NCI-H187 treated with DMSO at 0.1 percent for 48 hours (cell line): ENCODE measurements at places on chromosomes 12 and 14.
A peak's percentile ranks its signal among the peaks of the same experiment; 100 is the strongest.

DNA sequence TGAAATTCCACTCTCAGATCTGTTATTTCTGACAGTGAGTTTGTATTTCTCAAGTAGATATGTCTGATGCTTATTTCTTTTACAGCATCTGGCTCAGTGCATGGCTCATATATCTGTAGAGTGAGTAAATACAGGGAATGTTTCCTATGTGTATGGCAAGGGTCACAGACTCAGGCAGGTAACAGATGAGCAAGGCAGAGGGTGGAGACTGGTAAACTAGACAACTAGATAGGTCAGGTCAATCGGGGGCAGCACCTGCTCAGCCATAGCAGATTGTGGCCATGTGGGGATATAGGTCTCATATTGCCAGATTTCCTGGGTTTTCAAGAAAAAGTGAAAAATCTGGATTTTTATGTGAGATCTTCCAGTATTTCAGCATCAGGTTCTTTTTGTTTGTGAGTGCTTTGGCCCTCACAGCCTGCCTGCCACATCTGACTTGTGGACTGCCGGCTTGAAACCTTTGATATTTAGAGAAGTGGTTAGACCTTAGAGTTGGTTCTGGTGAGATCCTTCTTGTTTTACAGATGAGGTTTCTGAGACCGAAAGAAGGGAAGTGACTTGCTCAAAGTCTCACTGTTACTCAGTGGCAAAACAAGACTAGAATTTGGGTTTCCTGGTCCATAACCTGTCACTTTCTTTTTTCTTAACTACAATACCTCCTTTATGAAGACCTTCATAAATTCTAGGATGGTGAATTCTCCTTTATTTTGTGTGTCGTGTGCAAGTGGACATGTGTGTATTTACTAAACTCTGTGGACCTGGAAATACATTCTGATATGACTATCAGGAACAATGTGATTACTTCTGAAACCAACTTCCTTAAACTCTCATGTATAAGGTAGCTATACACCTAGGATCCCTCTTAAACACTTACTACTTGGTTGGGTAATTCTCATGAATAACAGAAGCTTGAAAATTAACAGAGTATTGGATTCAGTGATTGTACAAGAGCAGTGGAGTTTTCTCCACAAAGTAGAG, 34.4 kb downstream of the PROX2 start:
- no peak for DNase-seq

DNA sequence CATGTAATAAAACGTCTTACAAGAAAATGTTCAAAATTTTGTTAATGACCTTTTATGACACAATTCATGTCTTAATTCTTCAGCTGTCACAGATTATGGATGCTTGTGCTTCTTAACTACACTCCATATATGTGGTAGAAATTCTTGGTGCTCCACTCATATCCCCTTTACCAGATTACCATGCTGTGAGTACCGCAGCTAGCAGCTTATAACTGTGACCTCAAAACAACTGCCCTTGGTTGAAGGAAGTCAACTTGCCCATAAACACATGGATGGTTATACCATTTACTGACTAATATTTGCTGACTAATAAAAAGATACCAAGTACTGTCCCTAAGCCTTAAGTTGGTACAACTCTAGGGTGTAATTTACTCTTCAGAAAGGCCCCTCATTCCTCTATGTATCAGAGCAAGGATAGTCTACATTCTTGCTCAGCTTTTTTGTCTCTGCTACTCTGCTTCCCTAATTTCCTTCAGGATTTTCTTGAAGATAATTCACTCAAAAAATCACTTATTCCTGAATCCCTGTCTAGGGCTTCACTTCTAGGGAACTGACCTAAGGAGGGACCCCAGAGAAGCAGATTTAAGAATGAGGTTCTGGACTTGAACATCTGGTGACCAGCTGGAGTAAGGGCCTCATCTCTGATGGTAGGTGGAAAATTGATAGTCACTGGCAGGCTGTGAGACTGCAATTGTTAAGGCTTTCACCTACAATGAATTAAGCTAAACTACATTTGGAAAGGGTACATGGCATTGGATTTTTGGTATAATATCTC, 152.3 kb downstream of the SLC6A15 start:
- DNase-seq, result no peak

DNA sequence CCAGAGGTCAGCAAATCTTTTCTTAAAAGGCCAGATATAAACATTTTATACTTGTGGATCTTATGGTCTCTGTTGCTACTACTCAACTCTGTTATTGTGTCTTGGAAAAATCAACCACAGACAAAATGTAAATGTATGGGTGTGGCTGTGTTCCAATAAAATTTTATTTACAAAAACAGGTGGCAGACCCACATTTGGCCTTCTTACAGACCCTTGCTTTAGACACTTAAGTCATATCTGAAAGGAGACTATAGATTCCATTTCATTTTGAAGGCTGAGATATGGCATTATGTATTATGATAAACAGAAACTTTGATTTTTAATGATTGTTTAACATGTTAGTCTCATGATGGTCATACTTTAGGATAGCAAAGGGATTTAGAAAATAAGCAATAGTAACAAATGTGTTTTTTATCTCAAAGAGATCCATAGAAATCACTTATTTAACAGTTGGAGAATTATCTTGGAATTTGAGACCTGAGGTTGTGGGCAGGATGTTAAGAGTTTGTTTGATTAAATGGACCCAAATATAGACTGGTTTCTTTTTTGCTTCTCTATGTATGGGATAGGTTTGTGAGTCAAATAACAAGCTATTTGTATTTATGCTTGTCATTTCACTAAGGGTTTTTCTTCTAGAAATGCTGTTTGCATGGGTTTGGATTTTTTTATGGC, 51.2 kb downstream of the PPFIBP1 start:
- DNase-seq, result no peak

- DNase-seq, result no peak
These were observed 26.5 kb downstream of the NUDT4 start for GRCh38 chr12:93403988-93404803.

DNA sequence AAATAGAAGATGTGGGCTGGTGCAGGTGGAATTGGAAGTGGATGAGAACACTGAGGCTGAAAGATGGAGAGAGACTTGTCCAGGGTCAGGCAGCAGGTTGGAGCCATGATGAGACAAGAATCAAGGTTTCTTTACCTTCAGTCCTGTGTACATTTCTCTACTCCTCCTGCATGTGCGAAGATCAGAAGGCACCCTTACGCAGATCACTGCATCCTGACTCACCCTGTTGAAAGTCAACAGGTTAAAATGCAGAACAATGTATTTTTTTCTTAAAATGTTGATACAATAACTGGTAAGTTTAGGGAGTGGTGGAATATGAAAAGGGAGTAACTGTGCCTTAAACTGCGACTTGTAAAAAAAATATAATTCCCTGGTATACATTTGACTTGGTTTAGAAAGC, 47.8 kb downstream of the TESPA1 start:
- no peak for DNase-seq

- peak; percentile 9 for DNase-seq
These were observed at the start of gene FGD4 for GRCh38 chr12:32399370-32400113. FGD4 (plus strand) TSS chr12:32399558.

GRCh38 chr12:92289629-92290349, 144.1 kb upstream of the BTG1 start:
- no peak for DNase-seq

- DNase-seq, result peak; percentile 31
These were observed 142.8 kb downstream of the SLC8A3 start for GRCh38 chr14:70045844-70046535.

GRCh38 chr12:131751335-131751734, 40.4 kb downstream of the SFSWAP start:
- DNase-seq, result no peak

DNA sequence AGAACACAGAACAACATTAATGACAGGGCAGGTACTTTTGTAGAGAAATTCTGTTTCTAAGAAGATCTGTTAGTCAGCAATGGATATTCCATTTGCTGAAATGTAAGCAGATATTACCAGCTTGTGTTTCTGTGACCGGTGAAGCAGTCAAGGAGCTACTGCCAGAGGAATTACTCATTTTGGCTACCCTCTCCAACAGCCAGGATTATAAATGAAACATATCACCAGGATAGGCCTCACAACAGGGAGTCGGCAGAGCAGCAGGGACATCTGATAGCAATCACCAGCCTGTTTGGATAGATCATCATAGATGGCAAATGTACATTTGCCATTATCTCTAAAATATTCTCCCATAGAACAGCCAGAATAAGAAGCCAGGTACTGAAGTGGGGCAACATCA, 440.7 kb downstream of the KCNH5 start:
- no peak for DNase-seq

GRCh38 chr14:102683399-102684297, 91.2 kb downstream of the RCOR1 start:
- DNase-seq, result no peak

- no peak for DNase-seq
These were observed 87.7 kb upstream of the FOXN3 start for GRCh38 chr14:89504602-89505313.

- no peak for DNase-seq
These were observed 40.1 kb downstream of the PTGER2 start for GRCh38 chr14:52354242-52354641.

- DNase-seq, result no peak
These were observed 201.9 kb downstream of the PHETA1 start for GRCh38 chr12:111166779-111167540.

- DNase-seq, result no peak
These were observed 211.5 kb downstream of the SLC41A2 start for GRCh38 chr12:104746467-104747088.

DNA sequence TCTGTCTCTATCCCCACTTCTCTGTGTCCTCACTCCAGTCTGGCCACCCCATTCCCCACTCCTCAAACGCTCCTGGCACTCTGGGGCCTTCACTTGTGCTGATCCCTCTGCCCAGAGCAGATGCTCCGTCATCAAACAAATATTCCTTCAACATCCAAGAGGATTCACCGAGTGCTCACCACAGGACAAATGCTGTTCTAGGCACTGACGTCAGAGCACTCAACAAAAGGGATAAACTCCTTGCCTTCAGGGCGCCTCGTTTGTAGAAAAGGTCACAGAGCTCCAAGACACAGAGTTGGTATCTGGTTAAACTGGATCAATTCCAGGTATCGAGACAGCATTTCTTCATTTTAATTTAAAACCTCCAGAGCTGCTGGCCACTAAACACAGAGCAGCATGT, 35.3 kb downstream of the PSMC1 start:
- no peak for DNase-seq

GRCh38 chr14:68940614-68941185, 38.4 kb downstream of the ACTN1 start:
- DNase-seq, result no peak

- no peak for DNase-seq
These were observed 2.8 kb downstream of the MED21 start for GRCh38 chr12:27025116-27025515.

DNA sequence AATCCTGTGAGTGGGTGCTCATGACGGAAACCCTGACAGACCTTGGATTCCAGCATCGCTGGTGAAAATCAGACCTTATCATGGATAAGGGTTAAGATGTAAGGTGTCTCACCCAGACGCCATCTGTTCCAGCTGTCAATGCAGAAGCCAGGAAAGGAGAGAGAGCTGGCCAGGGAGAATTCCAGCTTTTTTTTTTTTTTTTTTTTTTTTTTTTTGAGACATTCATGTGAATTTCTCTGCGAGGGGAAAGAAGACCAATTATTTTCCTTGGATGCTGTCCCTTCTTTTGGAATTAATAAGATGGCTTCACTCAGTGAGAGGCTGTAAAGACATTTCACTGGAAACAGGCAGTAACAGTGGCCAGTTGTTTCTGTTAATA, 1.8 kb downstream of the TRAF3 start:
- no peak for DNase-seq

- DNase-seq, result no peak
These were observed 179.3 kb upstream of the TMEM260 start for GRCh38 chr14:56400109-56400825.

GRCh38 chr12:109201496-109201885, 85.1 kb downstream of the ACACB start:
- DNase-seq, result no peak

- no peak for DNase-seq
These were observed 62.3 kb downstream of the ETV6 start for GRCh38 chr12:11711651-11712327.

- DNase-seq, result no peak
These were observed 48.2 kb upstream of the PSMA6 start for GRCh38 chr14:35243956-35244355.

GRCh38 chr12:57479043-57479375, 657 bp downstream of the ARHGAP9 start:
- no peak for DNase-seq

DNA sequence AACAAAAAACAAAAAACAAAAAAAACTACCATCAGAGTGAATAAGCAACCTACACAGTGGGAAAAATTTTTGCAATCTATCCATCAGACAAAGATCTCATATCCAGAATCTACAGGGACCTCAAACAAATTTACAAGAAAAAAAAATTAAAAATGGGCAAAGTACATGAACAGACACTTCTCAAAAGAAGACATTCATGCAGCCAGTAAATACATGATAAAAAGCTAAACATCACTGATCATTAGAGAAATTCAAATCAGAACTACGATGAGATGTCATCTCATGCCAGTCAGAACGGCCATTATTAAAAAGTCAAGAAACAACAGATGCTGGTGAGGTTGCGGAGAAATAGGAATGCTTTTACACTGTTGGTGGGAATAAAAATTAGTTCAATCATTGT, 466.5 kb upstream of the ATXN7L3B start:
- no peak for DNase-seq

DNA sequence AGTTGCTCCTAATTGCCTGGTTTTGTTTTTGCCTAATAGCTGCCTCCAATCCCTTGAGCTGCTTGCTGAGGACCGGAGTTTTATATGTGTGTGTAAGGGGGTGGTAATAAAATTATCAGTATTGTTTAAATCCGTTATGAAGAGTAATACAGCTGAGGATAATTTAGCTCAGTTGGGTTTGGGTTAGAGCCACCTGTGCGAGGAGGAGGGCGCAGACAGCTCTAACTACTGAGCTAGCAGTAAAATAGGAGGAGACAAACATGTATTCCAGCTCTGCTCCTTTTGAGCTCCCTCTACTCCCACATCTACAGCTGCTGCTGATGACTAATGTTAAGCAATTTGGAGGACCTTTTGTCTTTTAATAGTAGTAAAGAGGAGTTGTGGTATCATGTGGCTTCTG, 61.5 kb downstream of the SPATS2 start:
- no peak for DNase-seq
